Dorsolateral prefrontal cortex (tissue), 122 donors: ENCODE measurements at places on chromosomes 2 and 18.

GRCh38 chr2:71546777-71547281, 93.5 kb downstream of the DYSF start:
- no peak for DNase-seq

DNA sequence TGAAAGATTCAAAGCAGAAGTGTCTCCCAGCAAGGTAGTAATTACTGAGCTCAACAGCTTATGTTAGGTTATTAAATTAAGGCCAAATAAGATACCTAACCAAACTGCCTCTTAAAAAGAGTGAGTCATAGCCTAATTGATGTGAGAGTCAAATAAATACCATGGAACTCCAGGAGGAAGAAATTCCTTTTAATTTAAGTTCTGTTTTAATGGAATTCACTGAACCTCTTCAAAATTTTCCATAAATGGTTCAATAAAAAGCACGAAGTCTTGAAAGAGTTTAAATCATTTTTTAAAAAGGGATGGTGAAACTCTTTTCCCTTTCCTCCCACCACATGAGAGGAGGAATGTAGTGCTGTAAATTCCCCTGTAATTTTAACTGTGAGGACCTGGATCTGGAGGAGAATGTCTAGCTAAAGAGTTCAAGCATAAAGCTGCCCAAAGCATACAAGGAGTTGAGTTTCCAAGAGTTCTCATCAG, 180.8 kb upstream of the MMADHC start:
- no peak for DNase-seq

DNA sequence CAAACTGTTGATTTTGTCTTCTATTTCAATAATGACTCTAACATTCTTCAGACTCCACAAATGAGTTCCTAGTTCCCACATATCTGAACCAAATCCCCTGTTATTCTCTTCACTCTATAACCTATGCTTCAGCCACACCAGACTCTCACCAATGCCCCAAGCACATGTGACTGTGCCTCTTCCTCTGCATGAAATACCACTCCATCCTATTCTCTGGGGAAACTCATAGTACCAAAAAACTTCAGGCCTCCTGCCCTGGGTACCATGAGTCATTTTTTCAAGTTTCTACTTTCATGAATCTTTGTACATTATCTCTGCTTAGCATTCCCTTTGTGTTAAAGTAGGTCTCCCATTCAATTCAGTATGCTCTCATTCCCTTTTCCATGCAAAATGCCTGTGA, 353.2 kb downstream of the ZEB2 start:
- no peak for DNase-seq

DNA sequence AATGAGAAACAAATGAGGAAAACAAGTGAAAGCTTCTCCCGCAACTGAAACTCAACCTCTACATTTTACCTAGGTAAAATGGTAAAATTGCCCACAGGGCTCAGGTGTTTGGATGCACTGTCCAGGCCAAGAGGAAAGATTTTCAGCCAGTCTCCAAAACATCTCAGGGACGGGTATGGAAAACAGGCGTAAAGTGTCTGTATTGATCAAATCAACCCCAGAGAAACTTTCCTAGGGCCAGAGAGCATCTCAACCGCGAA, 361 bp upstream of the HAT1 start:
- DNase-seq, result no peak

- DNase-seq, result no peak
Measured at GRCh38 chr18:8957731-8958130, 144.8 kb upstream of the NDUFV2 start.

- no peak for DNase-seq
Measured at GRCh38 chr2:166899676-166900075, 11.4 kb downstream of the XIRP2 start.

- DNase-seq, result no peak
Measured at GRCh38 chr2:179938026-179938425, 69.1 kb downstream of the CWC22 start.

GRCh38 chr18:22827216-22827615, 105.9 kb upstream of the RBBP8 start:
- DNase-seq, result no peak

DNA sequence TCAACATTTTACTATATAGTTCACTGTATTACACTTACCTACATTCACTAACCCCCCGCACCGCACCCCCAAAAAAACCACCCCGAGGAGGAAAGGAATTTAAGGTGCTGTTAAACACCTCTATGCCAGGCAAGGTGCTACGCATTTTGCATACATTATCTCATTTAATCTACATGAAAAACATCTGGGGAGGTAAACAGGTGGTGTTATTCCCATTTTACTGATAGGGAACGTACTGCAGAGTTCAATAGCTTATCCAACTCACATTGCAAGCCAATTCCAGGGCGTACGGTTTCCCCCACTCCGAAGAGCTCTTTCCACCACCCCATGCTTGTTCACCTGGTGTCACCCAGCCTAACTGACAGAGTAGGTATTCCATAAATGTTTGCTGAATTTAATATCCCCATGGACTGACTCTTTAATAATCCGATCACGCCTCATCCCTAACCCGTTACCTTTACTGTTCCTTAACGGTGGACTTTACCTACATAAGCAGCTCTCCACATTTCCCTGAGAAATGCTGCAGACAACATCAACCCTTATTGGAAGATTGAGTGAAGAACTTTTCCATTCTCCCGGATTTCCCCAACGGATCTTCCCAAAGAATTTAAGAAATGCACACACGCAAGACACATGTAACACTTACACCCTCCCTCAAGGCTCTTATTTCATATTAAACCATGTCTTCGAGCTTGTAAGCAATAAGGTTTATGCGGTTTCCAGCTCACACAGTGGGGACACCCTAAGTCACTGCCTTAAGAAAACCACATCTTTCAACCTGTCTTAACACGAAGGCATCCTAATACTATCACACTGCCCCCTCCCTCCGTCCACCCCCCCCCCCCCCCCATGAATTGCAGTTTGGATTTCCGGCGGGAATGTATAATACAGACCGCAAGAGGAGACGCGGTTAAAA, 1.2 kb downstream of the RAPH1 start:
- no peak for DNase-seq
